ENCODE measurements at places on chromosomes 16 and 17. TPM values are rescaled to one million over a fixed set of nuclear protein-coding genes. Genes with fewer than 3 reads are reported as not detected.

GFOD2 gene
- total RNA-seq: 18.8 TPM

SCARF1 gene
- 2.1 TPM for total RNA-seq

KRTAP9-4 gene
- not detected for total RNA-seq

DNA sequence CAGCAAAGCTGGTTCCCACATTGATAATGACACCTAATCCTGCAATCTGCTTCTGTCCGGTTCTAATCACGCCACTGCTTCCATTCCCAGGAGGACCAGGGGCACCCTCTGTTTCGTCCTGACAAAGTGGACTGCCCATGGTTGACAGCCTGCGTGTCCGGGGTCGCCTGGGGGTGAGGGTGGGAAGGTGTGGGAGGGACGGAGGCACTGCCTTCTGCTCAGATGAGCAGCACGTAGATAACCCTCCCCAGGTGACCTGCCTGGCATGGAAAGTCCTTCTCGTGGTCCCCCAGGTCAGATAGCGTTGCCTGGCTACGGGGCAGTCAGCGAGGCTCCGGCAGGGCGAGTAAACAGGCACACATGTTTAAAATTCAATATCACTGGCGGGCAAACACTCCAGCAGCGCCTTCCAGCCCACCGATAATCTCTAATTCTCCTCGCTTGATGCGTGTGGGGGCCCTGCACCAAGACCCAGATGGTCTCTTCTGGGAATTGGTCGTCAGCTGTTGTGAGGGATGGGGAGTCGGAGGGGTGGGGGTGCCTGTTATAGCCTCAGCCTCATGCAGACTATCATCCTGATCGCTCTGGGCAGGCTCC lies 132.2 kb downstream of the RAP1GAP2 start:
- DNase-seq: no peak

GRCh38 chr16:75927810-75928209 lies 201.5 kb upstream of the CPHXL start:
- DNase-seq: no peak

GRCh38 chr16:27273330-27273669 lies 4.7 kb upstream of the NSMCE1 start:
- no peak for DNase-seq

DNA sequence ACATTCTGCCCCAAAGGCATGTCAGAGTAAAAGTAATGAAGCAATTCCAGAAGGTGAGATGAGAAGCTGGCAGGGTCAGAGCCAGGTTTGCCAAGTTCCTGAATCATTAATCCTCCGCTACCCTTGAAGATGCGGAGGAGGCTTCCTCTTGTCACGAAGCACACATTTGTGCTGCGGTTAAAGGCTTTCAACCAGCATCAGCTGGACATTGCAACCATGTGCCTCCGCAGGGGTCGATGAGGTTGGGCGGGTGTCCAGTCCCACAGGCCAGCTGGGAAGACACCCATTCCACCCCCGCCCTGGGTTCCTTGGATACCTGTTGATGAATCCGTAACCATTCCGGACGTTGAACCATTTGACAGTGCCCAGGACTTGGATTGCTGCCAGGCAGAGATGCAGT lies 1.3 kb downstream of the YBX2 start:
- DNase-seq: peak; percentile 57

- no peak for DNase-seq
Measured at GRCh38 chr16:25298165-25298872, 40.7 kb upstream of the ZKSCAN2 start.

DNA sequence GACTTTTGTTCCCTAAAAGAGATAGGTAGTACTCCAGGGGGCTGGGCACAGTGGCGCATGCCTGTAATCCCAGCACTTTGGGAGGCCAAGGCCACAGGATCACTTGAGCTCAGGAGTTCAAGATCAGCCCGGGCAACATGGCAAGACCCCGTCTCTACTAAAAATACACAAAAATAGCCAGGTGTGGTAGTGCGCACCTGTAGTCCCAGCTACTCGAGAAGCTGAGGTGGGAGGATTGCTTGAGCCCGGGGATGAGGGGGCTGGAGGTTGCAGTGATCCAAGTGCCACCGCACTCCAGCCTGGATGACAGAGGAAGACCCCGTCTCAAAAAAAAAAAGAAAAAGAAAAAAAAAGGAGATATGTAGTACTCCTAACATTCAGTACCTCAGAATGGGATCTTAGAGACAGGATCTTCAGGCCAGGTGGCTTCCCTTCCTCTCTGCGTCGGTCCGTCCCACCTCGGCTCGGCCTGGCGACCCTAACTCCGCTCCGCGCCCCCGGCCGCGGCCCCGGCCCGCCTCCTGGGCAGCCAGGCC lies 89.6 kb downstream of the CDC27 start:
- DNase-seq: no peak

GRCh38 chr16:73125850-73126524 lies 78.1 kb upstream of the ZFHX3 start:
- DNase-seq: peak; percentile 16

GRCh38 chr17:48293319-48294019 lies 136.5 kb downstream of the SKAP1 start:
- DNase-seq: no peak

- DNase-seq: no peak
Measured at GRCh38 chr17:36598951-36599401, 2.4 kb upstream of the MRM1 start.

DNA sequence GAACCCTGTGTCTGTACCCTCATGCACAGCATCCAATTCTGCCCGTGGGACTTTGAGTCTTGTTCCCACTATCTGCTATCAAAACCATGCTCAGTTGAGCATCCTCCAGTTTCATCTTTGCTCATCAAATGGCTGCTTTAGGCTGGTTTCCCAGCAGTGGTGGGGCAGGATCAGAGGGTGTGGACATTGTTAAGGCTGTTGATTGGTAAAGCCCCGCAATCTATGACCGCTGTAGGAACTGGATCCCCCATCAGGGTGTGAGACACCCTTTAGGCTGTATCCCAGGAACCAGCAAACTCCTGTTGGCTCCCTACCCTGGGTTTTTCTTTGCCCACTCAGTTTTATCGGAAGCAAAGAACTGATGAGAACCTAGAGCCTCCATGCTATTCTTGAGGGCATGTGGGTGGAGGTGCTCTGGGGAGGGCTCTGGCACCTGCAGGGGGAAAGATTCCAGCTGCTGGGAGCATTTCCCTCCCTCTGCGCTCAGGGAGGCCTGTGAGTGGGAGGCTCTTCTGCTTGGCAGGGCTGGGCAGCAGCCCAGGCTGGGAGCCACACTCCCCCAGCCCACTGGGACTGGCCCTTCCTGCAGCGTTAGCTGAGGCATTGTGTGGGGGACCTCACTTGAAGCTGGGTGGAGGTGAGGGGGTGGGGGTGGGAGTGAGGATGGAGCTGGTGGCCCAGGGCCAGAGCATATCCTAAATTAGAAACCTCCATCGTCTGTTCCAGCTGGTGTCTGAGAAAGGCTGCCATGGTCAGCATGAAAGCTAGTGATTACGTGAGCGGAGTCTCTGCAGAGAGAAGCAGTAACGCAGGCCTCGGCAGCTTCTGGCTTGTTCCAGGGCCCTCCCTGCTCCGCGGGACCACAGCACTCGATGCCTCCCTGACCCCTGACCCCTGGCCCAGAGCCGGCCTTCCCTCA lies 160.6 kb downstream of the IRF8 start:
- no peak for DNase-seq

GRCh38 chr17:81513753-81514488 lies 1.3 kb upstream of the ACTG1 start:
- peak; percentile 84 for DNase-seq

DNA sequence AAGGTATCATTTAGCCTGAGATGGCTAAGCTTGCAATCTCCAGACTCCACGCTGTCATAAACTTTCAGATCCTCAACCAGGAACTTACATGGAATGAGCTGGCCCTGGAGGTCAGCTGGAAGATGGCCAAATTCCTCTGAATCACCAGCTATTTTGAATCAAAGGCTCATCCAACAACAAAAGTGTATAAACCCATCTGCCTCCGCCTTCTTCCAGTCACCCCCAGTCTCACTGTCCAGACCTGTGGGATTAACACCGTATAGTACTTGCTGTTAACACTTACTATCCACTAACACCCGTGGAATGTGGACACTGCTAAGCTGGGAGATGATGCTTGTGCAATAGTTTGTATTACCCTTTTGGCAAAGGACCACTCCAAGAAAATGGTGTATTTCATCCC lies 1.9 kb upstream of the LCMT1 start:
- peak; percentile 86 for DNase-seq

DNA sequence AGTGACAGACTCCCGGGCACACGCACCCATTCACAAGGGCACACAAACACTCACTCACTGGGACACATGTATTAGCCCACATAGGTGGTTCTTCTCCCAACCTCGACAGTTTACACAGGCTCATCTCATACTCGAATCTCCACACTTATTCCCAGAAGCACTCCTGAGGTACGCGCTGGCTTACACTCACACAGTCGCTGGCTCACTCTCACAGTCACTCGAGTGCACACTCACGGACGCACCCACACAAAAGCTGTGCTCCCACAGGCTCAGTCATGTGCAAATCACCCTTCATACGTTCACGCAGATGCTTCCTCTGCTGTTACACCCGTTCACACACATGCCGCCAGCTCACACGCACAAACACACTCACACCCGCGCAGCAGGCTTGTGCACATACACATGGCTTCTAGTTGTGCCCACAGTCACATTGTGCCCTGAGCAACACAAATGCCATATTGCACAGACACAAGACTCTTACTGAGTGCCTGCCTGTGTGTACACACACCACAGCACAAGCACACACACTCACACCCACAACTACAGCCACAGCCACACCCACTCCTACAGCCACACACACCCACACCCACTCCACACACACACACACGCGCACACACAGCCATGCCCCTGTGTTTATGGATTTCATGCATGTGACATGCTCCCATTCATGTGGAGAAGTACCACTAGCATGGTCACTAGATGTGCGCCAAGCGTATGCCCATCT lies 8.4 kb upstream of the PRR29 start:
- DNase-seq: no peak

DNA sequence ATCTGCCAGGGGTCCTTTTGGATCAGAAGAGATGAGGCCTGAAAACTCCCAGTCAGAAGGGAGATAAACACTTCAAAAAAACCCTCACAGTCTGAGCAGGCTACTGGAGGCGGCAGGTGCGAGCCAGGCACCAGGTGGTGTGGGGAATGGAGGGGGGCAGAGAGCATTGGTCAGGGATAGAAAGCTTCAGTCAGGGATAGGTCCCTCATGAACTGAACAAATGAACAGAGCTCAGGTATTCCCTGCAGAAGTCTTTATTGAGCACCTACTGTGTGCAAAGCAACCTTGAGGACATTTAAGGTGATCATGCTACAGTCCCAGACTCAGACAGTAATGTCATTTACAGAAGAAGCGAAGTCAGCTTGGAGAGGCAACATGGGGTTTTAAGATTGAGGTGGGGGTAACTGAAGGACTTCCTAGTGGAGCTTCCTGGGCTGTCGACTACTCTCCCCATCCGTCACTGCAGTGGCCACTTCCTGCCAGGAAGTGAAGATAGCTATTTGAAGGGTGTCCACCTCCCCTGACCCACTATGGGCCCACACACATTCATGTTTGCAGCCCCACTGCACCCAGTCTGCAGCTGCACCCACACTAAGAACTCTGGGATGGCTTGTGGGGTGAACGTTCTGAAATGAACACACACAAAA lies 3.2 kb downstream of the KIFC3 start:
- no peak for DNase-seq
